HFFc6 (cell line): ENCODE measurements at places on chromosomes 13 and 19. TPM values are rescaled to one million over a fixed set of nuclear protein-coding genes. Genes with fewer than 3 reads are reported as not detected.

The KIR3DL1 gene
- total RNA-seq = not detected in 2 replicates

The C19orf85 gene
- total RNA-seq = not detected in 3 replicates

DNA sequence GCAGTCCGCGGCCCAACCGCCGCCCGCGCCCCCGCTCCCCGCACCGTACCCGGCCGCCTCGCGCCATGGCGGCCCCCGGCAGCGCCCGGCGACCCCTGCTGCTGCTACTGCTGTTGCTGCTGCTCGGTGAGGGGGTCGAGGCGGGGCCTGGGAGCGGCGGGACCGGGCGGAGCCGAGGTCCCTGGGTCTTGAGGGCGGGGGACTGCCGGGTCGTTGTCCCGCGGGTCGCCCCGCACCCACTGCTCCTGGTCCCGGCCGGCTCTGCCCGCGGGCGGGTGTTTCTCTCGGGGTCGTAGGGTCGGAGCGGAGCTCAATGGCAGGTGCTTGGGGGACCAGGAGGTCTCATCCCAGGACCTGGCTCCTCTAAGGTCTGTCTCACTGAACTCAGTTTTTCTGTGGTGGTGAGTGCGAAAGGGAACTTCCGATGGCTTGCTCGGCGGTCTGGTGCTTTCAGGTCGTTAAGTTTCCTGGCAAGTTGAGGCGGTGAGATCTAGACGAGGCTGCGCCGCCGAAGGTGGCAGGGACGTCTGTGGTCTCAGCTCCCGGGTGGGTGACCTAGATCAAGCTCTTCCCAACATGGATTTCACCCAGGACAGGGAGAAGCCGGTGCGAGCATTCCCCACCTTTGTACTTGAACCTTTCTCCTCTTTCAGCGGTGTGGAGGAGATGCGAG lies 467 bp downstream of the LAMP1 start:
- DNase-seq = peak; percentile 15
- peak overlapping the region; percentile 99 for H3K4me3 ChIP-seq
- peaks cover 15% of the 10 kb centered on the region for H3K27me3 ChIP-seq
- H3K4me1 ChIP-seq = peaks cover 19% of the 10 kb centered on the region

DNA sequence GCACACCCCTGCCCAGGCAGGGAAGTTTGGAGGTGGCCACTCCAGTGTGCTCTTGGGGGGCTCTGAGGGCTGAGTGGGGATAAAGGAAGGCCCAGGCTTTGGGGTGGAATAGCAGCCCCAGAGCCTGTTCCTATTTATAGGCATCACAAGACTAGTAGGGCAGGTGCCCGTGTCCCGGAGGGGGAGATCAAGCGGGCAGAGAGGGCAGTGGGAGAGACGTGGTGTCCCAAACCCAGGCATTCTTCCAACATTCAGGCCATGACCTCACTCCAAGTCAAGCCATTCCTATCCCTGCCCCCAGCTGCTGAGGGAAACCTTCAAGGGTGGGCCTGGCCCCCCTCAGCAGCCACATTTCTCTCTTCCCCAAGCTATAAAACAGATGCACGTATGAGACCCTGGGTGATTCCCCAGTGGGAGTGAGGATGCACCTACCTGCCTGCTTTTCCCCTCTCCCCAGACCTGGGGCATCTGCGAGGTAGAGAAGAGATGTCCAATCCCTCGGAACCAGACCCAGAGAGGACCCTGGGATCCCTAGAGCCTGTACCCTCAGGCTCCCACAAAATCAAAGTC lies 3.9 kb downstream of the WIZ start:
- no peaks in the 10 kb centered on the region for H3K36me3 ChIP-seq
- peaks cover 9% of the 10 kb centered on the region for H3K27me3 ChIP-seq
- no peak overlapping the region for H3K4me3 ChIP-seq
- no peak overlapping the region for H3K27ac ChIP-seq

GRCh38 chr13:27304099-27304498 lies 33.5 kb downstream of the RASL11A start:
- DNase-seq = no peak
- peaks cover 36% of the 10 kb centered on the region for H3K27me3 ChIP-seq
- H3K36me3 ChIP-seq = no peaks in the 10 kb centered on the region
- H3K27ac ChIP-seq = no peak overlapping the region

GRCh38 chr19:46481223-46481848 lies 10.0 kb upstream of the PNMA8A start:
- DNase-seq = no peak
- peak overlapping the region; percentile 75 for H3K27ac ChIP-seq

DNA sequence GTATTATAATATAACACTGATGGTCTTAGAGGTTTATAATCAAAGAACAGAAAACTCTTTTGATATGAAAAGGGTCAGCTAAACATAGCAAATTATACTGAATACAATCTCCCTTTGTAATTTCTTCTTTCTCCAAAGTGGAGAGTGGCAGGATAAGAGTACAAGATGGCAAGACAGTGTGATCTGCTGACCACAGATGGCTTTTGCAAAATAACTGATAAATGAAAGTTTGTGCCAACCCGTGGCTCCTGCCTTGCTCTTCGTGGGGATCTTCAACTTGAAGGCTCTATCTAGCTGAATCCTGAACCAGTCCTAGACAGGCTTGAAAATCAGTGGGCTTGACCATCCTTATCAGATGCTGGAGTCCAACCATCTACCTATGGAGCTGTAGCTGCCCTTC lies 185.7 kb downstream of the VWA8 start:
- no peak overlapping the region for H3K4me3 ChIP-seq
- H3K27me3 ChIP-seq = no peaks in the 10 kb centered on the region
- no peak for DNase-seq
